ENCODE measurements at places on chromosomes 13 and 19.
A peak's percentile ranks its signal among the peaks of the same experiment; 100 is the strongest.

GRCh38 chr13:32594157-32594738 is 8.0 kb downstream of the PDS5B start:
- DNase-seq = peak; percentile 36

DNA sequence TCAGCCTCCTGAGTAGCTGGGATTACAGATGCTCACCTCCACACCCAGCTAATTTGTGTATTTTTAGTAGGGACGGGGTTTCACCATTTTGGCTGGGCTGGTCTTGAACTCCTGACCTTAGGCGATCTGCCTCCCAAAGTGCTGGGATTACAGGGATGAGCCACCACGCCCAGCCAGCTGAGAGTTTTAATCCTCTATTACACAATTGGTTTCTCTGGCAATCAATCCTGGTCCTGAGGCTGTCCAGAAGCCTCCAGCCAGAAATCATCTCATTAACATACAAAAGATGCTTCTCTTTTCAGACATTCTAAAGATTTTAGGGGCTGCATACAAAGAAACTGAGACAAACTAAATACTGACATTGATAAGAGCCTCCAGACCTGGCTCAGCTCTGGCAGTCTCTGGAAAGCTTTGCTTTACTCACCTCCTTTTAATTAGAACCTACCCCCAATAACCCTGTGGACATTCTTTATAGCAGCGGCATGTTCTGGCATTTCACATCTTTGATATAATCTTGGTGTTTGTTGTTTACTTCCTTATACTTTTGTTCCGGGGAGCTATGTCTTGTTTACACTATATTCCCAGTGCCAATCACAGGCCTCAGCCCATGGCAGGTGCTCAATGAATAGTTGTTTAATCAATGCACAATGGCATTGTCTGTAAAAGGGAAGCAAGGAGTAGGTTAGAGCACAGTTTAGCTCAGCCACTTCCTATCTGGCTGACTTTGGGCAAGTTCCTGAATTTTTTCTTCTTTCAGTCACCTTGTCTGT is 4.1 kb upstream of the ZNF724 start:
- no peak for DNase-seq

GRCh38 chr19:1799695-1800342 is 12.3 kb downstream of the ATP8B3 start:
- DNase-seq = no peak

DNA sequence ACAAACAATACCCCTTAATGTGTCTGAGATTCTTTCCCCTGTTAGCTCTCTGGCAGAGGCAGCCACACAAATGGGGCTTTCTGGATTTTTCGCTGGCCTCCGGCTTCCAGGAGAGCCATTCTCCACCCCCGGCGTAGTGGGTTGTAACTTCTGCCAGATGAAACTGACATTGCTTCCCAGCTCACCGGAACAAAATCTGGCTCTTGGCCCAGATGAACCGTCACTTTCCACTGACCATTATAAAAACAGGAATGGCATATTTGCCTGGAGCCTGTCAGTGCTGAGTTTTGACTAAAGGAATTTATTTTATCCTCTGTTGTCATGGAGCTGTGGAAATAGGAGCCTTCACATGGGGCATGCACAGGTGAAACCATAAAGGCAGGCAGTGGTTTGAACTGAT is 120.6 kb upstream of the GPR12 start:
- DNase-seq = peak; percentile 41

- DNase-seq = peak; percentile 44
Measured at GRCh38 chr13:27379694-27380641, 44.5 kb upstream of the GTF3A start.

GRCh38 chr19:7018828-7019227 is 2.4 kb downstream of the MBD3L2B start:
- DNase-seq = no peak

Measured in fibroblast of pulmonary artery (primary cell).